Cerebellar nuclear complex (tissue), 1 donor: ENCODE measurements at places on chromosomes 5 and 9.

GRCh38 chr5:179404321-179405053 lies 59.2 kb upstream of the ADAMTS2 start:
- DNase-seq: no peak

DNA sequence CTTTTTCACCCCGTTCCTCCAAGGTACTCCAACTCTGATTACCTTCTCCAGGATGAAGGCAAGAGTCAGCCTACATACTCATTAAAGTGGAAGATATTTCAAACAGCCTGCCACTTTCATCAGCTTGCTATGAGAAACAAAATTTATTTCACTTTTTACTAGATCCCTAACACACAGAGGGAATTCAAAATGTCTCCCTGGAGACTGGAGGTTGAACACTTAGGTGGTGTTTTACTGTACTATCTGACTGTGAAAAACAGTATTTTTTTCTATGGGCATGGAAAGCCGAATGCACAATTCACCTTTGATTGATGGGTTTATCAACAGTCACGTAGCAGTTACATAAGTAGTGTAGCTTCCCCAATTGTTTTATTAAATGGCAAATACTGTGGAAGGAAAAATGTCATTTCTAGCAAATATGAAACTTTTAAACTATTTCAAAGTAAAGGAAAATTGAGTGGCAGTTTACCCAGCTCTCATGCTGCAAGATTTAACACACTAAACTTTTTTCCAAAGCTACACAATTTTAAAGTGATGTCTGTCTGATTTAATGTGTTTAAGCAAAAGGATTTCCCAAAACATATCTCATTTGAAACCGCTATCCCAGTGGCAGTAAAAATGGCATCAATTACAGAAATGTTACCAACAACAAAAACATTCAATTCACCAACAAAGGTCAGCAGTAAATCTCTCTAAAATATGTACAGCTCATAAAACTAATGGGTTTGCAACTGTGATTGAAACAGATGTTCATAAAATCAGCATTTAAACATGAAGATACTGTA lies 125.0 kb upstream of the TLE4 start:
- no peak for DNase-seq

DNA sequence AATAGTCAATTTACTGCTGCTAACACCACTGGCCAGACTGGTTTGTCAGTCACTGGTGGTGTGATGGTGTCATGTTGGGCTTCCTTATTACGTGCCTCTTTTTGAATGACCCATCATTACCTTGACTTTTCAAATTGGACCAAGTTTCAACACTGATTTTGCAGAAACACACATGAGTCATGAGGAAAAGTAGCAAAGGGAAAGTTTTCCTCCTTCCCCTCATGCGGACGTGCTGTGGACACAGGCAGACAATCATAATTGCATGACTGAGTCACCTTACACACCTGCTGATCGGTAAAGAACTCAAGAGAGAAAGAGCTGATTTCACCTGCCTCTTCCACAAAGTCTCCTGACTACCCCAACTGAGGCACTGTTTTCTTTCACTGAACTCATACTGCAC lies 324.5 kb downstream of the ARRDC3 start:
- DNase-seq: no peak

DNA sequence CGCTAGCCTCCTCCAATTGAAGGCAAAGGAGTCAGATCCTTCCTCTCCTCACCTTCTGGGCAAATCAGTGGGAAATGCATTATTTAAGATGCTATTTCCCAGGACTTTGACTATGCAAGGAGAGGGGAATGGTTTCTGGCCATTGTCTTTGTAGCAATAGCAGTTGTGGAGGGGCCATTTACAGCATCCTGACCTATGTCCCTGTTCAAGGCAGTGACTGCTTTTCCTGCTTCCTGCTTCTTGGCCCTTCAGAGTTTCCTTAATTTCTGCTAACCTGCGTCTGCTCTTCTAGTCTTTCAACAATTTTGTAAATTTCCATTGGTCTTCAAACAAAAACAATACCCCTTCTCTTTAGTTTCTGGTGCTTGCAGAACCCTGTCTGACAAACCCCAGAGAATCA lies 72.8 kb upstream of the PPARGC1B start:
- DNase-seq: no peak

- DNase-seq: no peak
These were observed 86.7 kb downstream of the PRKACG start for GRCh38 chr9:68927165-68927564.

DNA sequence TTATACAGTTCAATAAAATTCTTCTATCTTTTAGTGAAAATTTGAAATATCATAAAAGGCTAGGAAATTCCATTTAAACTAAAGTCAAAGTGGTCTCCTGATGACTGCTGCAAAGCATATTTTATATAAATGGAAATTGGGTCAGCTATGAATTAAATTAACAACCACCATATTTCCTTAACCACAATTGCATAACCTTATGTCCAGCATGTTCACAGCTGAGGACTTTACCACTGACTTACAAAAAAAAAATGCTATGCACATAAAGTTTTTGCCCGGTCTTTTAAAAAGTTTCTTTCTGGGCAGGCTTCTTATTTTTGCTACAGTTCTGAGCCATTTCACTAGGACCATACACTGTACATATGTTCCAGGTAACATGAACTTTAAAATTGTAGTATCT lies 208.6 kb upstream of the RGMB start:
- no peak for DNase-seq

- no peak for DNase-seq
These were observed 58.0 kb upstream of the COL15A1 start for GRCh38 chr9:98885575-98886295.

GRCh38 chr9:16625161-16625631 lies 245.3 kb downstream of the BNC2 start:
- DNase-seq: no peak

GRCh38 chr9:108889649-108890067 lies 27.6 kb downstream of the ACTL7A start:
- DNase-seq: no peak

- DNase-seq: no peak
These were observed 41.7 kb downstream of the AHRR start for GRCh38 chr5:362978-363765.

DNA sequence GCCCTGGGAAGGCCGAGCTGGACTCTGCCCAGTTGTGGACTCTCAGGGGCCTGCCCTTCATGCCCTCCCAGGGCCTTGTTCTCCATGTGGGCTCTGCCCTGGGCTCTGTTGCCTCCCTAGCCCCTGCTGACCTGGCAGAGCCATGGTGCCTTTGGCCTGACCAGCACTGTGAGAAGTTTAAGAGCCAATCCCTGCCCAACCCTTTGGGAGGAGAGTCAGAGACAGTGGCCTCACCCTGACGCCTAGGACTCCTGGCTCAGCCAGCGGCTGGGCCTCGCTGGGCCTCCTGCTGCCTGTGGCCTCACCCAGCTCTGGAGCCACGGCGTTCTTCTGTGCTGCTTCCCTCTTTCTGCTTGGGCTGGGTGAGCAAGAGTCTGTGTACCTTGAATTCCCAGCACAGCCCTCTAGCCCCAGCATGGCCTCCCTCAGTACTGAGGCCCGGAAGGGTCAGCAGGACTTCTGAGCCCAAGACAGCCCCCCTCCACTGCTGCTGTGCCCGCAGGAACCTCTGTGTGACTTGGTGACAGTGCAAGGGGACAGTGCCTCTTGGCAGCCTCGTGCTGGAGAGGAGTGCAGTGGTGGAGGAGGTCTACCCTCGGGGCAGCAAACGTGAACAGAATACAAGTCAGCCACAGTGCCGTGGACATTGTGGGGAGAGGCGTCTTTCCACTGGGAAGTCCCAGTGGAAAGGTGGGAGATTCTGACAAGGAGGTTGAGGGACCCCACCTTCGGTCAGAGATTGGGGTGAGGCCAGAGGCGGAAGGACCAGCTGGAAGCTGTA lies 97.4 kb downstream of the CACNA1B start:
- no peak for DNase-seq

- no peak for DNase-seq
These were observed 226.5 kb downstream of the TLE1 start for GRCh38 chr9:81462801-81463200.

GRCh38 chr9:96435345-96435744 lies 14.6 kb upstream of the HABP4 start:
- no peak for DNase-seq

- DNase-seq: no peak
These were observed 447.1 kb downstream of the LRRC70 start for GRCh38 chr5:63025679-63026078.

- DNase-seq: no peak
These were observed 200.3 kb downstream of the HSPA4 start for GRCh38 chr5:133252133-133252480.

DNA sequence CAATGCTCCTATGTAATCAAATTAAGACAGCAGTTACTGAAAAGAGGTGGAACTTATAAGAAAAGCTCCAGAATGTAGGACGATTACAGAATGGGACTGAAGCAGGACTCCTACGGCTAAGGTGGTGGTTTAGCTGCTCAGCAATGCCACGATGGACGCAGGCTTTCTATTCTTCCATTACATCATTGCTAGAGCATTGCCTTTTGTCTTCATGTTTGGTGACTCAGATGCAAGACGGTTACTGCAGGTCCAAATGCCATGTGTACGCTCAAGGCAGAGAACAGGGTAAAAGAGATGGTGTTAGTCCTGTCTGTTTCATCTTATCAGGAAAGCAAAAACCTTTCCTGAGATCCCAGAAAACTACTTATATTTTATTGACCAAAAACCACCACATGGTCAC lies 255.1 kb downstream of the ZSWIM6 start:
- no peak for DNase-seq

DNA sequence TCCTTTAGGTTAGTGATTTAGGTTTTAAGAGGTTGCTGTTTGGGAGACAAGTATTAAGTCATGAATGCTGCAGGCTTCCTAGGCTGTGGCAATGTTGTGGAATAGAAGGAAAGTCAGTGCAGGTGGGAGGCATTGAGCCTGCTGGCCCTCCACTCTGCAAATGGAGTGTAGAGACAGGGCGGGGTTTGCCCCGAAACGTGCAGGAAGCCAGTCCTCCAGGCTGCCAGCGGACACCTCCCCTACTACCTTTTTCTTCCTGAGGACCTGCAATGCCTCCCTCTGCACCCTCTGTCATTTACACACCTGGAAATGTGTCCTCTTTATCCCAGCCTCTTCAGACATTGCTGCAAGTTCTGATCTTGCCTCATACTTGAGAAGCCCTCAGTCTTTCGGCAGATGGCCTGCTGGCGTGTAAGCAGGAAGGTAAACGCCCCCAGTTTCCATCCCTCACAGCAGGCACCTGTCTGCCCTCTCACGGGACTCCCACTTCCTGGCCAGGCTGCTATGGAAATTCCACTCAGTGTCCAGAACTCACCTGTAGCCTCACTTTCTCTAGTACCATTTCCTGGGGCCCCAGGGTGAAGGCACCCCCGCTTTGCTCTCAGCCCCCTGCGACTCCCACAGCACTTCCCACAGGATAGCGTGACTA lies 81.6 kb upstream of the BOD1 start:
- no peak for DNase-seq

DNA sequence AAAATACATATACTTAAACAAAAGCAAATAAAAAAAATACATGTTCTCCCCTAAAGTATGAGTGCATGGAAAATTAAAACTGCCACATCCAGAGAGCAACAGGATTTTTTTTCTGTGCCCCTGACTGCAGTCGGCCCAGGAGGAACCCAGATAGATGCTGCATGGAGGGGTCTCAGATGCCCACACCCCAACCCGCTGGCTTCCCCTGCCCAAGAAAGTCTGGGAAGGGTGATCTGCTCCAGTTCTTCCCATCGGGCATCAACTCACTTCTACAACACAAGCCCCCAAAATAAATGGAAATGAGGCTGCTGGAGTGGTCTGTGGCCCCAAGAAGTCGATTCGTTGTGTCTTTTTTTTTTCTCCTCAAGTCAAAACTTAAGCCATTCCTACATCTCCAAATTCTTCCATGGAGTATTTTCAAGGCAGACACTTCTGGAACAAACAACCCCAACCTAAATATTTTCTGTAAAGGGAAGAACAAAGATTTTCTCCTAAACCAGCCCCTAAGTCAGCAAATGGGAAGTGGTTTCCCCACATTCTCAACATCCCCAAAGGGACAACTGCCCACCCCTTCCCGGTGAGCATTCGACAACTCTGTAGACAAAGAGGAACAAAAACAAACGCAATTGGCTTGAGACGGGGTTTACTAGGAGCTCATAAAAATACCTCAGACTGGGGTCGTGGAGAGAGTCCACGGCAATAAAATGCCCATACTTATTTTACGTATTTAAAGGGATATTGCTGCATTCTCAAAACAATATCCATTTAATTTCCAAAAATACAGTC lies 46.7 kb downstream of the ROR2 start:
- no peak for DNase-seq

- no peak for DNase-seq
These were observed 25.8 kb upstream of the RNF130 start for GRCh38 chr5:180097163-180097894.

GRCh38 chr5:120096413-120096812 lies 367.7 kb upstream of the PRR16 start:
- DNase-seq: no peak

GRCh38 chr5:139893873-139894272 lies 98.3 kb downstream of the PSD2 start:
- DNase-seq: no peak

DNA sequence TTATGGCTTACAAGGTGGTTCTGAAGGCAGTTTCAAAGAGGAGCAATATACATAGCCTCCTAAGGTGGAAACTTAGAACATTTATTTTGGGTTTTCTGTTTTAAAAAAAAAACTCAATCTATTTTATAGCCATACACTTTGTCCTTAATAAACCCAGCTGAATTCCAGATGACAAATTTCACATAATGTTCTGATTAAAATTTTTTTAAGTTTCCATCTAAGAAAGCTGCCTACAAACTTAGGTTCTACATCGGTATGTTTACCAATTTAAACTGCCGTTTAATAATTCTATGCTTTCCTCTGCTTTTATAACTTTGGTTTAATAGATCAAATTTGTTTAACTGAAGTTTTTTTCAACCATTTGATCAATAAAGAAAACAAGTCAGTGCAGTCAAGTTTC lies 12.5 kb downstream of the NR3C1 start:
- no peak for DNase-seq

GRCh38 chr9:77725820-77726219 lies 77.7 kb upstream of the GNA14 start:
- DNase-seq: no peak

DNA sequence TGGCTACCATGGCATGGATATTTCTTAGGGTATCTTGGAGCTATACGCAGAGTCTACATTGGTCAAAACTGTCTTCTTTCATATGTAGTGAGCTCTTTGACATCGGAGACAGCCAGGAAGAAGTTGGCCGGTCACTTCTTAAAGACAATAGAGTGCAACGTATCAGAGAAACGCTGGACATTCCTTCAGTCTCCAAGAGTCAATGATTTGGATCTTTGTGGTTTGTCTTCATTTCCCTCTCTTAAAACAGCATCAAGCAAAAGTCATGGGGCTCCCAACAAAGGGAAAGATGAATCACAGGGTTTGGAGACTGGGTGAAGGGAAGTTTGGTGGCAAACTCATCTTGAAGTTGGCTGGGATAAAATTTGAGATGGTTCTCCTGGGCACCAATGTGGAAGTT lies 320.1 kb downstream of the AGTPBP1 start:
- no peak for DNase-seq

DNA sequence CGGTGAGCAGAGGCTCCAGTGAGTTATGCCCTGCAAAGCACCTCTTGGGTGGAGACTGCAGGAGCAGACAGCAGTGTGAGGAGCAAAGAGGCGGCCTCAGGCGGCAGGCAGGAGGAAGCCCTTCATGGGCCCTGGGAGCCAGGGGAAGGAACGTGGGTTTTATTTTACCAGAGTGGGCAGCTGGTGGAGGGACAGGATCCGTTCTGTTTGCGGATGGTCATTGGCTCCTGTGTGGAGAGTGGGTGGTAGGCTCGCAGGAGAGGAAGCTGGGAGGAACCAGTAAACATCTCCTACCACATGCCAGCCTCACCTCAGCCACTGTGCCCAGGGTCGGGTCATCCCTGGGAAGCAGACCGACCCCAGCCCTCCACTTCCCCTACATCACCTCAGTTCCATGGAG lies 24.4 kb downstream of the HNRNPH1 start:
- no peak for DNase-seq
